ENCODE measurements at places on chromosomes 12 and 14.

DNA sequence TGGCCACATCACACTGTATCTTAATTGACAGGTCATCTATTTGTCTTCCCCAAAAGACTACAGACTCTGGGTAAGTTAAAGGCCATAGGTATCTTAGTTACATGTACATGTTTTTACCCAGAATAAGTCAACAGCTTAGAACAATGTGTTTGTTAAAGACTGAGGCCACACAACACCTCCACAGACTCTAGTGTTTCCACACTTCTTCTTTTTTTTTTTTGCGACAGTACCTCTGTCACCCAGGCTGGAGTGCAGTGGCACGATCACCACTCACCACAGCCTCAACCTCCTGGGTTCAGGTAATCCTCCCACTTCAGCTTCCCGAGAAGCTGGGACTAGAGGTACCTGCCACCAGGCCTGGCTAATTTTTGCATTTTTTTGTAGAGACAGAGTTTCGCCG lies 1.3 kb downstream of the GPN3 start:
- no peak for DNase-seq

DNA sequence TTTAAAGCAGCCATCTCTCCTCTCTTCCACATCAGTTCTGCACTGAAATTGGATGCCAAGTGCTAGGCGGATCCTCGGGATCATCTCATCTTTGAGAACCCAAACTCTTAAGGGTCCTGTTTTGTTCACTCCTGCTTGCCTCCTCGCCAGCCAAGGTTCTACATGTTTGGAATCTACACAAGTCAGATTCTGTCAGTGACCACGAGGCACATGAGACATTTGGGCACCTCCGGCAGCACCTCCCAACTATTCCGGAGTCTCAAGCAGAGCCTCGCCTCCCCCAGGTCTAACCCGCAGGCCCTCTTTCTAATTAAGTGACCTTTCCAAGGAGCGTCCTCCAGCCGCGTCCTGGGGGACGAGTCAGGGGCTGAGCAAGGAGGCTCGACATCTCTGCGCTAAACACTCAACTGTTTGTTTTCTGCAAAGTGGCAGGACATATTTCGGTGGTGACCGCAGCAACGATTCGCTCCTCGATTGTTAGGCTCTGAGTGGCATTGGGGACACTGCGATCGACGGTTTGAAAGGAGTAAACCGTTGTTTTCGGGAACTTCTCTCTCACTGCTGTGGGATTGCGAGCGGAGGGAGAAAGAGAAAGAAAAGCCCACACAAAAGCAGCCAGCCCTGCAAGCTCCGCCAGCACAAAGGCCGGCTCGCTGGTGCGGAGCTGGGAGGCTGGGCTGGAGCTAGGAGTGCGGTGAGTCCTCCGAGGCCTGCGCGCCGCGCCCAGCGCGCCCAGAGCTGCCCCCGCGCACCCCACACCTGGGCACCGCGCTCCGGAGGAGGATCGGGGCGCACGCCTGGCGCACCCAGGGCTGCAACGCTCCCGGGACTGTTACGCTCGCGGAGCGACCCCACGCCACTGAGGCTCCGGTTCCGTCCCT lies 640 bp downstream of the ARMH4 start:
- peak; percentile 38 for DNase-seq

DNA sequence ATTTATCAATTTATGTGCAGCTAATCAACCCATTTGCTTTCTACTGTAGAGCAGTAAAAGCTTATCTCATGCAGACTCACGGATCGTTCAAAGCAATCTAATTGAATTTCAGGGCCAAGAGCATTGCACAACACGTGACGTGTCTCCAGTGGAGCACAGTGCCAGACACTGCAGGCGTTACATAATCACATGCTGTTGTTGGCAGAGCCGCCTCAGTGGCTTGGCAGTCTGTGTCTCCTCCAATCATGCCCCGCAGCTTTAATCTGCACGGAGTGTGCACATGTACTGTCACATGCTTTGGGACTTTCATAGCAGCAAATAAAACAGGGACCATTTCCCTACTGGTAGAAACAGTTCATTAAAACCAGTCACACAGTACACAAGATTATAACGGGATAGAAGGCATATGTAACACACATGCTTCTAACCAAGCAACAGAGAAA lies 309.3 kb downstream of the ITPR2 start:
- DNase-seq: peak; percentile 43

GRCh38 chr14:81260732-81261131 lies 40.0 kb upstream of the GTF2A1 start:
- no peak for DNase-seq

- DNase-seq: no peak
These were observed 13.7 kb downstream of the FGF6 start for GRCh38 chr12:4431866-4432265.

- no peak for DNase-seq
These were observed 70.1 kb downstream of the ERGIC2 start for GRCh38 chr12:29310899-29311298.

DNA sequence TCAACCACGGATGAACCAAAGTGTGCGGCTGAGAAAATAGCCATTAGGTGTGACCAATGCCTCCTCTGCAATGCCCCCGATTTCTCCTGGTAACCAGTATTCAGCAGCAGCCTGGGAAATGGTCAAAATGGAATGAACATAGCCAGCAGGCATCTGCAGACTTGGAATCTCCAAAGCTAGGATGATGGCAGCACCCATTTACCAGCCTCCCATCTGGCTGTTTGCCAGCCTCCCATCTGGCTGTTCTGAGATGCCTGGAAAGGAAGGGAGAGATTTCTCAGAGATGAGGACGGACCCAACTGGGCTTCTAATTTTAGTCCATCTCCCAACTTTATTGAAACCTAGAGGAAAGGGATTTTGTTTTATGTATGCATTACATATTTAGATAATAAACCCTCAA lies 16.2 kb downstream of the CLMN start:
- no peak for DNase-seq

DNA sequence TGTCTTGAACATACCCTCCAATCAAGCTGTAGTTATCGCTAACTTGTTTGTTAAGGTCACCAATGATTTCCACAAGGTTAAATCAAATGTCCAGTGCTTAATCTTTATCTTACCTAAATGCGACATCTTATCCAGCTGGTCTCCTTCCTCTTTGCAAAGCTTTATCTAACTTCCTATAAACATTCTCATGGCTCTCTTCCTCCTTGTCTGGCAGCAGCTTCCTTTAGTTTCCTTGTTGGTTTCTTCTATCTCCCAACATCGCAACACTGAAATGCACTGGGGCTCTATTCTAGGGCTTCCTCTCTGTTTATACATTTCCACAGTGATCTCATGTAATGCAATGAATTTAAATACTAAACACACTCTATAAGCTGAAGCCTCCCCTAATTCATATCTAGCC lies 28.7 kb downstream of the UBE2N start:
- no peak for DNase-seq

GRCh38 chr12:112906712-112907414 lies at the start of gene OAS1:
Gene OAS1 (plus strand): TSS chr12:112906962. CDS start chr12:112907040, 78 bp downstream.
- DNase-seq: peak; percentile 75
